HT-29 (cell line): ENCODE measurements at places on chromosomes 7 and 10. TPM values are rescaled to one million over a fixed set of nuclear protein-coding genes. Genes with fewer than 3 reads are reported as not detected.

- DNase-seq = no peak
Observed at GRCh38 chr7:28038175-28038797, 142.3 kb downstream of the JAZF1 start.

GRCh38 chr10:22833781-22834180 lies 94.1 kb upstream of the ARMC3 start:
- DNase-seq = no peak

GRCh38 chr7:79778786-79779770 lies 325.6 kb upstream of the MAGI2 start:
- DNase-seq = no peak

GRCh38 chr7:23133797-23134196 lies 28.2 kb downstream of the KLHL7 start:
- DNase-seq = no peak

TAS2R4 gene
- 0.13 and 0.23 TPM in 2 replicates for total RNA-seq
